Spleen (tissue), 13 donors: ENCODE measurements at places on chromosomes 12 and 14. TPM values are rescaled to one million over a fixed set of nuclear protein-coding genes. Genes with fewer than 3 reads are reported as not detected.

DNA sequence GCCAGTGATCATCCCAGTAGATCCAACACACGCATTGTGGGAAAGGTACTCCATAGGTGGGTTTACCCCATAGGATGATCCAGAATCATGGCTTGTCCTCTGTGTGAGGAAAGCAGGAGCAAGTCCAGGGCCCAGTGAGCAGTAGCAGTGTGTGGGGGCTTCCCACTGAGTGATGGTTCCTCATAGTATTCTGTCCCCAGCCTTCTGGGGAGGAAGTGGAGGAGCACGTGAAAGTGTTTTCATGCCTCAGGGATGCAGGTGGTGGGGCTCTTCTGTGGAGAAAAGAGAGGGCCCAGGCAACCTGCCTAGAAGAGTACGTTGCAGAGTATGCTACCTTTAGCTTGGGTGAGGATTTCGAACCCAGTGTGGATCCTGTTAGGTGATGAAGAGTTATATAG lies 56.5 kb downstream of the SUSD6 start:
- peaks cover 97% of the 10 kb centered on the region for H3K4me1 ChIP-seq
- no peak for DNase-seq
- H3K36me3 ChIP-seq = peaks cover 9% of the 10 kb centered on the region

DNA sequence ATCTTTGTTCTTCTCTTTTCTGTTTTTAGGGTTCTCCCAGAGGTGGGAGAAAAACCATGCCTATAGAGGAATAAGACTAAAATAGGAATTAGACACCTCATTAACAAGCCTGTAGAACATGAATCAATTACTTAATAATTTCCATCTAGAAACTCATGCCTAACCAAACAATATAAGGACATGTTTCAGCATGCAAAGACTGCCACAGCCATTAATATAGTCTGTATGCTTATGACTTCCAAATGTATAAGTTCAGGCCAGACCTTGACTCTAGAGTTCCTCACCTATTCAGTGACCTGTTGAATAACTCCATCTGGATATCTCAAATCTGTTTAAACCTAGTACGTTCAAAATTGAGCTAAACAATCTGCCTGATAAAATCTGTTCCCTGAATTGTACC lies 304.6 kb downstream of the BMP4 start:
- no peak overlapping the region for H3K4me3 ChIP-seq
- H3K27ac ChIP-seq = no peak overlapping the region
- H3K36me3 ChIP-seq = no peaks in the 10 kb centered on the region
- H3K4me1 ChIP-seq = no peaks in the 10 kb centered on the region
- no peaks in the 10 kb centered on the region for H3K27me3 ChIP-seq
- DNase-seq = no peak

- no peaks in the 10 kb centered on the region for H3K36me3 ChIP-seq
- no peak overlapping the region for H3K4me3 ChIP-seq
- H3K27me3 ChIP-seq = no peaks in the 10 kb centered on the region
- DNase-seq = no peak
- no peak overlapping the region for H3K27ac ChIP-seq
Measured at GRCh38 chr12:32062881-32063280, 43.8 kb upstream of the BICD1 start.

- H3K36me3 ChIP-seq = no peaks in the 10 kb centered on the region
- no peaks in the 10 kb centered on the region for H3K27me3 ChIP-seq
- DNase-seq = no peak
Measured at GRCh38 chr14:53714495-53715192, 242.0 kb downstream of the BMP4 start.

- no peak for DNase-seq
- no peak overlapping the region for H3K4me3 ChIP-seq
- no peaks in the 10 kb centered on the region for H3K27me3 ChIP-seq
- H3K27ac ChIP-seq = no peak overlapping the region
Measured at GRCh38 chr12:110065540-110065939, 17.2 kb upstream of the C12orf76 start.

DNA sequence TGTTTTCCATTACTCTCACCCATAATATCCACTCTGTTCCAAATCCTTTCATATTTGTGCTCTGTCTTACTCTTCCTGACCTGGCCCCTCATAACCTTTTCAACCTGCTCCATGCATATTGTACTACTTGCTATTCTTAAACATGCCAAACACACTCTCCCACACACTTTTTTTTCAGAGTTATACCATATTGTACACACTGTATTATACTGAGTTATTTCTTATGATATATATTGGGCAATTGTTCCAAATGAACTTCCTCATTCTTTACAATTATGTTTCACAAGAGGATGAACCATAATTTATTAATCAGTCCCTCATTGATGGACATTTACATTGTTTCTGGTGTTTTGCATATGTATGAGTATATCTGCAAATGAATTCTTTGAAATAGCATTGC lies 18.5 kb downstream of the ATL1 start:
- H3K4me1 ChIP-seq = no peaks in the 10 kb centered on the region
- H3K4me3 ChIP-seq = no peak overlapping the region
- no peaks in the 10 kb centered on the region for H3K36me3 ChIP-seq

DNA sequence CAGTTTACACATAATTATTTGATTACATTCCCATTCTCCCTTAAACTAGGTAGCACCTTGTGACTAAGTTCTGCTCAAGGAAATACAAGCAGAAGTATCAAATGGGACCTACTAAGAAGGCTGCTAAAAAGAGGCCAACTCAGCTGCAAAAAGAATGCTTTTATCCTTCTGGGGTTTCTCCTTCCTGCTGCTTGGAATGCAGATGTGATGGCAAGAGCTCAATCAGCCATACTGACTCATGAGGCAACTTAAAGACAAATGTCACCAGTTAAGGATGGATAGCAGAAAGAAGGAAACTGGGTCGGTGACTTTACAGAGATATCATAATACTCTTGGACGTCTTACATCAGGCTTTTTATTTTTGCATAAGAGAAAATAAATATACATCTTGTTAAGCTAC lies 38.0 kb upstream of the RAP1B start:
- no peak for DNase-seq
- H3K27ac ChIP-seq = no peak overlapping the region
- no peaks in the 10 kb centered on the region for H3K27me3 ChIP-seq
- H3K4me1 ChIP-seq = no peaks in the 10 kb centered on the region
- no peak overlapping the region for H3K4me3 ChIP-seq
- H3K36me3 ChIP-seq = no peaks in the 10 kb centered on the region

- no peak overlapping the region for H3K4me3 ChIP-seq
- DNase-seq = no peak
- peak overlapping the region; percentile 84 for H3K27ac ChIP-seq
- peaks cover 27% of the 10 kb centered on the region for H3K4me1 ChIP-seq
Measured at GRCh38 chr12:124520265-124520701, 47.1 kb downstream of the NCOR2 start.

DNA sequence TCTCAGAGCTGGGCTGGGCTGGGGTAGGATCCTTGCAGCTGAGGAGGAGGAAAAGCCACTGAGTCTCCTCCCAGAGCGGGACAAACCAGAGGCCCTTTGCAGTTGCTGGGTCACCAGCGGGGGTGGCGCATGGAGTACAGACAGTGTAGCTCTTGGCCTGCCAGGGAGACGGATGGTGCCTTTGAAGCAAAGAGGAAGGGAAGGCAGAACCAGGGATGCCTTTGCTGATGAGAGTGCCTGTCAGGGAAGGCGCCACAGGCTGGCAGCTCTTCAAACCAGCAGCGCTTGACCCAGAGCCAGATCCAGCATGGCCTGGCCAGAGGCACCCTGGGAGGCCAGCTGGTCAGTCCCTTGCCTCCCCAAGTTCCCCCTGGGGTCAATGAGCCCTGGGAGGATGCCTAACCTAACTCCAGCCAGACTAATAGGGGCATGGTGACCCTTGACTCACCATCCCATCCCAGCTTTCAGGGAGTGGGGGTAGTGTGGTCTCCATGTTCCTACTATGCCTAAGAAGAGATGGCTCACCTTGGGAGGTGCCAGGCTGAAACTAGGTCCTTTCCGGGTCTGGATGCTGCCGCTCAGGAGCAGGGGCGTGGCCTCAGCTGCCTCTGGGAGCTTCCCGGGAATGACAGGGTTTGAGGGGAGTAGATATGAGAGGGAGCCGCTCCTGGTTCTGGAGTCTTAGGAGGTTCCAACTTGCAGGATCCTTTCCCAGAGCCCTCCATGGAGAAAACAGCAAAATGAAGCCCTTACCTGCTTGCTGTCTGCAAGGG lies 19.8 kb downstream of the VASH1 start:
- peak; percentile 70 for DNase-seq
- H3K36me3 ChIP-seq = peaks cover 91% of the 10 kb centered on the region
- H3K4me1 ChIP-seq = peaks cover 5% of the 10 kb centered on the region
- peak overlapping the region; percentile 34 for H3K27ac ChIP-seq
- H3K4me3 ChIP-seq = no peak overlapping the region

DNA sequence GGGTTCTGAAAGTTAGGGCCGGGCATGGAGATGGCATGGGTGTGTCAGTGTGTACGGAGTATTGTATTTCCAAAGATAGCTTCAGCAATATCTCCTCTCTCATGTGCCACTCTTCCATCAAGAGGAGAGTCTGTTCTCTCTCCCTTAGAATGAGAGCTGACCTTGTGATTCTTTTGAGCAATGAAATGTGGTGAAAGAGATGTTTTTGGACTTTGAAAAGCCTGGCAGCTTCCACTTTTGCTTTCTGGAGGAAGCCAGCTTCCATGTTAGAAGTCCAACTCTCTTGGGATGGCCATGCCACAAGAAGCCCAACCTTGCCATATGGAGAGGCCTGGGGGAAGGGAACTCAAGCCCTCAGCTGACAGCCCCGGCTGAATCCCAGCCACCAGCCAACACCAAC lies 72.4 kb upstream of the GZMB start:
- no peaks in the 10 kb centered on the region for H3K27me3 ChIP-seq
- no peak for DNase-seq
- H3K4me1 ChIP-seq = peaks cover 24% of the 10 kb centered on the region
- H3K4me3 ChIP-seq = no peak overlapping the region
- H3K36me3 ChIP-seq = no peaks in the 10 kb centered on the region
- H3K27ac ChIP-seq = no peak overlapping the region

The NEUROD4 gene
- not detected for total RNA-seq
